T-helper 9 cell (primary cell): ENCODE measurements at places on chromosomes 3 and 15.

GRCh38 chr15:70095408-70096214, 2.1 kb downstream of the TLE3 start:
- DNase-seq: no peak

- no peak for DNase-seq
Observed at GRCh38 chr15:70024521-70024920, 73.2 kb downstream of the TLE3 start.

DNA sequence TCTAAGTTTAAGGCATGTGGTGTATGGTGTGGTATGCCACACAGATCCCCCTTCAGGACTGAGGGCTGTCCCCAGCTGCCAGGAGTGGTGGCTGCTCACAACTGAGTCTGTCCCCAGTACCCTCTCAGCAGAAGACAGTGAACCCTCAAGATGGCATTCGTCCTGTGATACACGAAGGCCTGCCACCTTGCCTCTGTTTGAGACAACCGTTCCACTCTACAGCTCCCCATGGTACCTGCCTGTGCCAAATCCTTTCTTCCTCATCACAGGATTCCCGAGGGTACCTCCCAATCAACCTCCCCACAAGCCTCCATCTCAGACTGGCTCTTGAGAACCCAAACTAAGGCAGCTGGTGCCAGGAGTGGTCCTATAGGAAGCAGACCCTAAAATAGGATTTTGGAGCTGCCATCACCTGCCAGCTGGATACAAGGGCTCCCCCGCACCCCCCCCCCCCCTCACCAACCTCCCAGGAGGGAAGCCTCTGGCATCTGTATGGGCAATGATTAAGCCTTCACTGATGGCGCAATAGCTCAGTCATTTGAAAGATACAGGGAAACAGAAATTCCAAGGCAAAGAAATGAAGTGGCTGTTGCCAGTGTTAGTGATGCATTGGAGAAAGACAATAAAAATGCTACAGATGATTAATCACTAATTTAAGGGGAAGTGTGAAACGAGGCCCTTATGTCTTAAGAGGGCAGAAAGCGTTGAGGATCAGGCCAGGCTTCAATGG, 230.0 kb upstream of the LYSMD4 start:
- DNase-seq: no peak

DNA sequence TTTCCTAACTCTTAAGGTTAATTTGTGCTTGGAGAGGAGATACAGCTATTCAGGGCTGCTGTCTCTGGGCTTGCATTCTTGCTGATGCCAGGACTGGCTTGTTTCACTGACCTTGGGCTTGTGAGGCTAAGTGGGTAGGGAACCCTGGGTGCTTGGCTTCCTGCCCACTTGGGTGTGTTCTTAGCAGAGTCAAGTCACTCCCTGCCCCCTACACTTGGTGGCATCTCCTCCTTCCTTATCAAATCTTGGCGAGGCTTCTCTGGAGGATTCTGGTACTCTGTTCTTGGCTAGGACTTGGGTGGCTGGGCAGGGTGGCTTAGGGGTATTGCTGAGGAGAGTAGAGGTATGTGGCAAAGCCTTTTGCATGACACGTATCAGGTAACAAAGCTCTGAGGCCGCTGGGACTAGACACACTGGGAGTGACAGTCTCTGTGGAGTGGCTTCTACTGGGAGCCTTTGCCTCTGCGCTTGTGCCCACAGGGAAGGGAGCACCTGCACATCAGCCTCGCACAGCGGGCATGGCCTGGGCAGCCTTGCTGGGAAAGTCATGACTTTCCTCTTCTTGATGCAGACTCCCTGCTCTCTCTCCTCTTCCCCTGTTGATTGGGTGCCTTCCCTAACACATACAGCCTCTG, 41.8 kb downstream of the CHCHD6 start:
- DNase-seq: no peak

GRCh38 chr15:57654153-57654852, 52.2 kb upstream of the POLR2M start:
- no peak for DNase-seq

GRCh38 chr3:195259154-195259474, 11.8 kb downstream of the XXYLT1 start:
- DNase-seq: no peak

- peak; percentile 4 for DNase-seq
Observed at GRCh38 chr3:129122412-129123011, 908 bp upstream of the RAB43 start.

- DNase-seq: no peak
Observed at GRCh38 chr15:78434134-78434533, 3.9 kb upstream of the IREB2 start.

DNA sequence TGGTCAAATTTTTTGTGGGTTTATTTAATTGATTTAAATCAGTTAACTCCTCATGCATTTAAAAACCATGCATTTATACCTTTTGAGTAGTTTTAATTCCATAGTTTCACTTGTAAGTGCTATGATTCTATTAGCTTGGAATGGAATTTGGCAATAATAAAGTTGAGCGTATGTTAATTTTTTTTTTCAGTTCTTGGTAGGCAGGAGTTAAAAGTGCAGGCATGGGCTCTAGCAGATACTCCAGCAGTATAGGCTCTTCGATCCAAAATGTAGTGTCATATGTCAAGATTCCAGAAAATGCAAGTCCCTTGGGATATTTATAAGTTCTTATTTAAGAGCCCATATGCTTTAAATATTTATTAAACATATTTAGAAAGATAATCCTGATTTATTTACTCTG, 70.3 kb downstream of the LYSMD4 start:
- DNase-seq: no peak

DNA sequence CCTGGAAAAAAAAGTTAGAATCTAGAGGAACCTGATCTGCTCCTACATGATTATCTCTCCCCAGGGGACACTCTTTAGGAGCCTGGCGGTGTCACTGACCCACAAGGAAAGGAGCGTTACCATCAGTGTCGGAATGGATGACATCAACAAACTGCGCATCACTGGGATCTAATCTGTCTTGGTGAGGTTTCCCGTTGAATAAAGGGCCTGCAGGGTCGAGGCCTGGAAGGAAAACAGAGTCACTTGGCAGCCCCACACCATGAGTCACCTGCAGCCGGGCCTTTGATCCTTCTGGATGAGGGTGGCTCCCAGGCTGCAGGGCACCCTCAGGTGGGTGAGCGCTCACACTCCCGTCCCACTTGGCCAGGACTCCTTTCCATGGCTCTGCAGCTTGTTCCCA, 25.0 kb downstream of the LIPH start:
- DNase-seq: no peak

DNA sequence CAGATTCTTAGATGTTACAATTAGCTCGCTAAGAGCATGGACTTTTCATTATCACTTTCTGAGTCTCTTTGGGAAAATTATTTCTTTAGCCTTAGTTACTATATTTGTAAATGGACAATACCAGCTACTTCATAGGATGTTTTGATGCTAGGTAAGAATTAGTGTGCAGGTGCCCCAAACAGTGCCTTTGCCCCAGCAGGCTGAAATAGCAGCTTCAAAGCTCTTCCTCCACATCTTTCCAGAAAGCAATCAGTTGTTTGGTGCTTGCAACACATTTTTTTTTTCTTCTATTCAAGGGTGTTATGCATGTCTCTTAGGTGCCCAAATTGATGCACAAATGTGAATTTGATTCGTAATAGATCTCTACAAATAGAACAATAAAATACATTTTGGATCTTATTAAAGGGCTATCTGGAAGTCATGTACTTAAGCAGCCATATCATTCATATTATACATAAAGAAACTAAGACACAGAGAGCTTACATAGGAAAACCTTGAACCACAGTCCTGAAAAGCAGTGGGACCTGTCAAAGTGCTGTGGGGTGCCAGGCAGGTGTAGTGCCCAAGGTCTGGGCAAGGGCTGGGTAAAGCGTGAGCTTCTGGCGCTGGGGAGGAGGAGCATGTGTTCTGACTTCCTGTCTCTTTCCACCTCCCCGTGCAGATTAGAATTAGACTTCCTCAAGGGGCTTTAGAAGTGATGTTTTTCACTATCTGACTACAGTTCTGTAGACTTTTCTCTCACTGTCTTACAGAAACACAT, 62.9 kb downstream of the FNDC3B start:
- peak; percentile 23 for DNase-seq

DNA sequence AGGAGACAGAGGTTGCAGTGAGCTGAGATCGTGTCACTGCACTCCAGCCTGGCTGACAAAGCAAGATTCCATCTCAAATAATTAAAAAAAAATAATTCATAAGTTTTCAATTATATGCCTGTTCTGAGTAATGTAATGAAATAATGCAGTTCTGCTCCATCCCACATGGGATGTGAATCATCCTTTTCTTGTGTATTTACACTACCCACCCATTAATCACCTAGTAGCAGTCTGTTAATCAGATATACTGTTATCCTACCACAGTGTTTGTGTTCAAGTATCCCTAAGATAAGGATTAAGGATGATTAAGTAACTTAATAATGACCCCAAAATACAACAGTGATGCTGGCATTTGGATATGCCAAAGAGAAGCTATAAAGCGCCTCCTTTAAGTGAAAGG, 38.8 kb downstream of the PIGB start:
- no peak for DNase-seq

DNA sequence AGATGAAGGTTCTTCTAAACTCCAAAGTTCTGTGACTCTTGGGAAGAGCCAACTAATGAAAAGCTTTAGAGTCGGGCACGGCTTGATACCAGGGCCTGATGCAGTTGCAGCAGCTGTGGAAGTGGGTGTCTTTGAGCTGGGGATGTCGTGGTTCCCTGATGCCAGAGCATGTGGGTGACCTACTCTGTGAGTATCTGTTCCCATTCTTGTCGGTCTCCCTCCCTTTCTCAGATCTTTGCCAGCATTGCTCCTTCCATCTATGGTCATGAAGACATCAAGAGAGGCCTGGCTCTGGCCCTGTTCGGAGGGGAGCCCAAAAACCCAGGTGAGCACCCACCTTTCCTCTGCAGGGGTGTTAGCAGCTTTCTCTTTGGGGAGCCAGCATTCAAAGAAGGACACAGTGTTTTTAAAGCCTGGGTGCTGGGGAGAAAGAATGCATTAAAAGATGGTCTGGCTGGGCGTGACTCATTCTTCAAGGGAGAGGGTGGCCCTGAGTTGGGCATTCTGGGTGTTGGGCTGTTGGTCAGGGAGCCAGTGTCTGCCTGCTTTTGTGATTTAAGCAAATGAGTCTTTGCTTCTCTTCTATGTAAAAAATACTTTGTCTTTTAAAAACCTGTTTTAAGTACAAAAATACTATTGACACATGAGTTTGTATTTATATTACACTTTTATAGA, 13.2 kb upstream of the PODXL2 start:
- DNase-seq: no peak

- DNase-seq: no peak
Observed at GRCh38 chr3:36393563-36393962, 13.3 kb downstream of the STAC start.

DNA sequence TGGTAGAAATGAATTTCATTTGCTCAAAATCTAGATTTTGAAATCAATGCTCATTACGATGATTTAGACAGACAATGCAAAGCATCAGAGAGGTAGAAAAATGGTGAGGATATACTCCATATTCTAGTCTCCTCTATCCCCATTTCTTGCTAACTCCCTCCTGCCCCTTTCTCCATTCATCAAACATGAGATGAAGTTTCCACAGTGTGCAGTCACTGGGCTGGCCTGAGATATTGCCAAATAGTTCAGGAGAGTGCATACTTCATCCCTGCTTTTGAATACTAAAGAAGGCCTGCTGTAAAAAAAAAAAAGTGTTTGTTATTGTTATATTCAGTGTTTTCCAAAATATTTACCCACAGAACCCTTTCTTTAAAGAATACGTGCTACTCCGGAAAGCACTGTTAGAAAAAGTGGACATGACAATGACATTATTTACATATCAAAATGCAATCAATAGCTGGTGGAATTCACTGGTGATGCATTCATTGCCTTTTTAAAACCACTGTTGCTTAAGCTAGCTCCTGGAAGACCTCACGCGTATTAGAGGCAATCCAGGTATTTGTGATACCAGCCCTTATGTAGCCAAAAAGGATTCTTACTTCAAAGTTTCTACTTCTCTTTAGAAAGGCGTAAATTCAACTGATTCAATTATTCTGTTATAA, 247.6 kb upstream of the SOX2 start:
- DNase-seq: no peak

DNA sequence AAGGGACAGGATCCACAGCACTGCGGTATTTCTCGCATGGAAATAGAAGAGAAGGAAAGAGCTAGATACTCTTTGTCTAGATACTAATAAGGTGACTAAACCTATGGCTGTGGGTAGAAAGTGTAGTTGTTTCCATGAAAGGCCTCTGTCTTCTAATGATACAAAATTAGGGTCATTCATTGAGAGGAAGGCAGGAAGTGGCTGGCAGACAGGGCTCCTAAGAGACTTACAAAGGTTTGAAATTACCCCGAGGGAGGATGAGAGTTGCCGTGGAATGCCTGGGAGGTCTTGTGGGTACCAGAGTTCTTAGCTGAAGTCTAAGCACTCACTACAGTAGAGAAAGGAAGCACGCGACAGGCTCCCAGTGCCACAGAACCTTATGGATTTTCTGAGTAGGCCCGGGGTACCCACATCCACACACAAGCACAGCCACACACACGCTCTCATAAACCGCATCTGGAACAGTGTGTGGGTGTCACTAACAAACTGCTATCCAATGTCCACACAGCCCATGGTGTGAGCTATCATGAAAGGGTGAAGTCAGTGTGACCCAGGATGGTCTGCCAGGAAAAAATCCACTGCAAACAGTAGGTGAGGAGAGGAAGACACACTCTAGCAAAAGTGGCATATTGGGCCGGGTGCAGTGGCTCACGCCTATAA, 221.4 kb downstream of the FAM43A start:
- no peak for DNase-seq

GRCh38 chr3:141331377-141332318, 36.7 kb upstream of the ZBTB38 start:
- no peak for DNase-seq

DNA sequence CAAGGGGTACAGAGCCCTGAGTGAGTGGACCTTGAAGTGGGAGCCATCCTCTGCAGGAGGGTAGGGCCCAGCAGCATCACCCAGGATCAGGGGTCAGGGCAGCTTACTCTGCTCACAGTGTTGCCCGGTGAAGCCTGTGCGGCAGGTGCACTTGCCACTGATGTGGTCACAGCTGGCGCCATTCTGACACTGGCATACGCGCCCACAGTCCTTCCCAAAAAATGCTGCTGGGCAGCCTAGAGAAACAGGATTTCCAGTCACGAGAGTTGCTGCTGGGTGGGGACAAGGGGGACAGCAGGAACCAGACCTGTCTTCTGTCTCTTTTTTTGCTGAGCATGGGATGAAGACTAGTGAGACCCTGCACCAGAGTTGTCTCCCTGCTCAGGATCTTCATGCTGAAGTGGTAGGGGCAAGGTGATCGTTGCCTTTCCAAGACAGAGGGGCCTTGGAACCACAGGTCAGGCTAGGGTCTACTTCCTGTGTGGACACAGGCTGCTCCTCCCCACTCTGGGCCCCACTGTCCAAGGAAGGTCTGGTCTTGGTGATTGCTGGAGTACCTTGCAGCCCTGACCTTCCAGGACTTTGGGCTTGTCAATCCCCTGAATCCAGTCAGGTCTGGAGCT, 46.9 kb downstream of the RAB11A start:
- no peak for DNase-seq
